ENCODE measurements at places on chromosomes 1 and 21.

DNA sequence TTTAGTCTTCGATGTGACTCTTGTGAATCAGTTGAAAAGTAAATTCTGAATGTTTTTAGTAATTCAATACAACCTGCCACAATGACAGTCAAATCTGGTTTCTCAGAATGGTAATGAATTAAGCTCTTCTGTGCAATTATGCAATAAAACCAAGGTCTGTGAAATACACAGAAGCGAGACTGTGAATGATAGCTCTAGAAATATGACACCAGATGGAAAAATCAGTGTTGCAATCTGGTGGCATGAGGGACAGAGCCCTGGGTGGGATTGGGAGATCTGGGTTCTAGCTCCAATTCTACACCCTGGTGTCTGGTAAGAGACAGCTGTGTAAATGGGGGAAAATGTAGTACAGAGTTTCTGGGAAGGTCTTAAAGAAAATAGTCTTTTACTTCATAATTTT, 586.4 kb upstream of the ZRANB2 start:
- DNase-seq = no peak

DNA sequence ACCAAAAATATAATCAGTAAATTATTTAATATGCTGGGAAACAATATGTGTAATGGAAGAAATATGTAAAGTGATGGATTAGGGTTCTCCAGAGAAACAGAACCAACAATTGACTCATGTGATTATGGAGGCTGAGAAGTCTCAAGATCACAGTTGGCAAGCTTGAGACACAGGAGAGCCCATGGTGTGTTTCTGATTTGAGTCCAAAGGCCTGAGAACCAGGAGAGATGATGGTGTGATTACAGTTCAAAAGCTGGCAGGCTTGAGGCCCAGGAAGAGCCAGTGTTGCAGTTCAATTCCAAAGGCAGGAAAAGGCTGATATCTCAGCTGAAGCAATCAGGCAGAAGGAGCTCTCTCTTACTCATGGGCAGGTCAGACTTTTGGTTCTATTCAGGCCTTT, 138.8 kb upstream of the NBPF11 start:
- no peak for DNase-seq

GRCh38 chr1:32332290-32333079, 3.5 kb downstream of the MARCKSL1 start:
- no peak for DNase-seq

- DNase-seq = peak; percentile 56
These were observed 36.4 kb upstream of the HHAT start for GRCh38 chr1:210292231-210292871.

DNA sequence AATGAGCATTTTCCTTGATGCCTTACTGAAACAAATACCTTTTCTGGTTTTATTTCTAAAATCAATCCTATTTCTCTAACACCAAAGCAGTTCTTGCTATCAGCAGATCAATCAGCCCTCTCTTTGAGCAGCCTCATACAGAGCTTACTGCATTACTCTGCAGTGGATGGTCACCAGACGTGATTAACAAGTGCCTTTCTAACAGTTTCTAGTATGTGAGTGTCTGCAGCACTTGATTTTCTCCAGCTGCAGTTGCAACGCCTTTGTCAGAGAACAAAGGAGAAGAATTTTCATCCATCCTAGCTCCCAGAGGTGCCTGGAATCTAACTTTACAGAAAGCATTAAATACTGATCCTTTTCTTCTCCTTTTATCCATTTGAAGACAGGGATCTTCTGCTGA, 177.3 kb upstream of the SGIP1 start:
- DNase-seq = no peak

GRCh38 chr21:39637197-39637970, 24.6 kb downstream of the B3GALT5 start:
- no peak for DNase-seq

DNA sequence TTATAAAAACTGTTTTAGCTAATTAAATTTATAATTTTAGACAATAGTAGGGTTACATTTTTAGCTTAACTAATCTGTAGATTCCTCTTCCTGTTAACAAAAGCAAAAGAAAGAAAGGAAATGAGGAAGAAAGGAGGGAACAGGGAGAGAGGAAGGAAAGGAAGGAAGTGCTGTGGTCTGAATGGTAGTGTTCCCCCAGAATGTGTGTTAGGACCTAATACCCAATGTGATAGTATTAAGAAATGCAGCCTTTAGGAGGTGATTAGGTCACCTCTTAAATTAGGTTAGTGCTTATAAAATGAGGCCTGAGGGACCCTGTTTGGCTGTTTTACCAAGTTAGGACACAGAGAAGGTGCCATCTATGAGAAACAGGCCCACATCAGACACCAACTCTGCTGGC, 136.9 kb upstream of the SAMSN1 start:
- no peak for DNase-seq

DNA sequence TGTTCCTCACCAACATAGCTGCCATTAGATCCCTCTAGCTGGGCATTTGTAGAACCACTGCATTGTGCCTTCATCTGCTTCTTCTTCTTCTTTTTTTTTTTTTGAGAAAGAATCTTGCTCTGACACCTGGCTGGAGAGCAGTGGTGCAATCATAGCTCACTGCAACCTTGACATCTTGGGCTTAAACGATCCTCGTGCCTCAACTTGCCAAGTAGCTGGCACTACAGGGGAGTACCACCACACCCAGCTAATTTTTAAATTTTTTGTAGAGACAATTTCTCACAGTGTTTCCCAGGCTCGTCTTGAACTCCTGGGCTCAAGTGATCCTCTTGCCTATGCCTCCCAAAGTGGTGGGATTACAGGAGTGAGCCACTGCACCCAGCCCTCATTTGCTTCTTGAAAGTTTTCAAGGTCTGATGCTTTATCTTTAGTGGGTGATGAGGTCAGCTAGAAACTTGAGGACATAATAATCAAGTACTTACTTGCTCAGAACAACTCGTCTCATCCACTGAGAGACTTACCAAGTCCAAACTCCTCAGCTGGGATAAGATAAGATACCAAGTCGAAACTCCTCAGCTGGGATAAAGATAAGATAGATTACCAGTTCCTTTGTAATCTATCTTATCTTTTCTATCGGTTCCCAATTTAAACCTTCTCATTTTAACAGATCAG, 71.5 kb downstream of the MACF1 start:
- DNase-seq = no peak

- DNase-seq = peak; percentile 84
These were observed 115.7 kb upstream of the IPO9 start for GRCh38 chr1:201713086-201713810.

DNA sequence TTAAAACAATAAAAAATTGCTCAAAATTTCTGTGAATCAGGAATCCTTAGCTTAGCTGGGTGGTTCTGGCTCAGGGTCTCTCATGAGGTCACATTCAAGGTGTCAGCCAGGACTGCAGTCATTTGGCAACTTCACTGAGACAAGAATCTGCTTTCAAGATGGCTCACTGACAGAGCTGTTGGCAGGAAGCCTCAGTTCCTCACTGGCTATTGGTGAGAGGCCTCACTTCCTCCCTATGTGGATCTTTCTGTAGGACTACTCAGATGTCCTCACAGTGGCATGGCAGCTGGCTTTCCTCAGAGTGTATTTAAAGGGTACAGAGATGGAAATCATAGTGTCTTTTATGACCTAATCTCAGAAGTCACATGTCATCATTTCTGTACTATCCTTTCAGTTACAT, 785.7 kb downstream of the ADGRL2 start:
- no peak for DNase-seq

DNA sequence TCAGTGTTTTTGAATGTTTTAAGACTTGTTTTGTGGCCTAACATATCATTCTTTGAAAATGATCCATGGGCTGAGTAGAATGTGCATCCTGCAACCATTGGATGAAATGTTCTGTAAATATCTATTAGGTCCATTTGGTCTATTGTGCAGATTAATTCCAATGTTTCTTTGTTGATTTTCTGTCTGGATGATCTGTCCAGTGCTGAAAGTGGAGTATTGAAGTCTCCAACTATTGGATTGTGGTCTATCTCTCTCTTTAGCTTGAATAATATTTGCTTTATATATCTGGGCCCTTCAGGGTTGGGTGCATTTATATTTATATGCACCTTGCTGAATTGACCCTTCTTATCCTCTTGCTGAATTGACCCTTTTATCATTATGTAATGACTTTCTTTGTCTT, 181.5 kb downstream of the DNAH14 start:
- no peak for DNase-seq

DNA sequence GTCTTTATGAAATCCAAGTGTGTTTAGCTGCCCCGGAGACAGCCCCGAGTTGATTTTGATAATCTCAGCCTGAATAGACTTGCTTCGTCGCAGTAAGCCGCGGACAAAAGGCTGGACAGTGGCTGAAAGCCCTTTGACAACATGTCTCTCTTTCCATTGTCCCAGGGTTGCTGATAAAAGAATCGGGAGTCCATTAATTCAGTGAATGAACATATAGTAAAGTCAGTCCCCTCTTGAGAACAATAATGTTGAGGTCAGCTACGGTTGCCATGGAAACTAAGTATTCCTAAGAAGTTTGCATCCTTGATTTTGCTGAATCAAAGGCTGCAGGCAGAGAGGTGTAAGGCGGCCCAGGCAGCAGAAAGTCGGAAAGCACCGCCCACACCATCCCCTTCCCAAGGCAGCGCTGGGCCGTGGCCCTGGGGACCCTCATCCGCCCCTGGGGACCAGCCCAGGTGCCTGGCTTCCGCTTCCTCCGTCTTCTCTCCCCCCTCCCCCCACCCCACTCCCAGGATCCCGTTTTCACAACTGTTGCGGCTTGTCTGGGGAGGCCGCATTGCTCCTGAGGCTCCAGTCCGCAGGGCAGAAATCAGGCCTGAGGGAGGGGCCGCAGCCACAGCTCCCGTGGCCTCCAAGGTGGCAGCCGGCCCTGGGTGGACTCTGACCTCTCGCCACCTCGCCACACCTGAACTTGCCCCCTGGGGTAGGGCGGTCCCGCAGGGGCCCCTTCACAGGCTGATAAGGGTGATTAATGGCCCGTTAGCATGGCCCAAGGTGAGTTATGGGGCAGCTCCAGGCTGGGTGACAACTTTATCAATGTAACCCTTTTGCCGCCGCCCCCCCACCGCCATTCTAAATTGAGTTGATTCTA, 180.9 kb downstream of the PRDM16 start:
- no peak for DNase-seq

- no peak for DNase-seq
These were observed 3.6 kb downstream of the RER1 start for GRCh38 chr1:2395245-2395644.

- no peak for DNase-seq
These were observed 458 bp upstream of the ALPL start for GRCh38 chr1:21508580-21509350.

GRCh38 chr1:12229835-12230548, at the start of gene VPS13D:
Gene VPS13D, plus strand, starts transcription at chr1:12230030. Its CDS starts 4,237 bp downstream, at chr1:12234267.
- DNase-seq = peak; percentile 75

All from dorsolateral prefrontal cortex (tissue), 122 donors.